ENCODE measurements at places on chromosomes 1 and 21.

GRCh38 chr1:233065685-233066084 lies 115.3 kb downstream of the NTPCR start:
- DNase-seq, result no peak

- no peak for DNase-seq
Measured at GRCh38 chr1:60162936-60163335, 89.4 kb upstream of the C1orf87 start.

DNA sequence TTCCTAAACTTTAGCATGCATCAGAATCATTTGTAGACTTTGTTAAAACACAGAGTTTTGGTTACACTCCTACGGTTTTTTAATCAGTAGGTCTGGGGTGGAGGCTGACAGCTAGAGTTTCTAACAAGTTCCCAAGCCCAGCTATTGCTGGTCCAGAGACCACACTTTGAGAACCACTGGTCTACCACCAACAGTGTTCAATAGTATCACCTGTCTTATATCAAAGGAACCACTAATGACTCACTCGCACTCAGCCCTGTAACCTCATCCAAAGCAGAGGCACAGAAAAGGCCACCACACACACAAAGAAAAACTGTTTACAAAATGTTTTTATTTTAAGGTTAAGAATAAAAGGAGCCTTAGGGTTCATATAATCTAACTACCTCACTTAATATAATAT lies 68.7 kb downstream of the HIVEP3 start:
- DNase-seq, result no peak

- no peak for DNase-seq
Measured at GRCh38 chr1:66757722-66758240, 5.5 kb downstream of the DYNLT5 start.

DNA sequence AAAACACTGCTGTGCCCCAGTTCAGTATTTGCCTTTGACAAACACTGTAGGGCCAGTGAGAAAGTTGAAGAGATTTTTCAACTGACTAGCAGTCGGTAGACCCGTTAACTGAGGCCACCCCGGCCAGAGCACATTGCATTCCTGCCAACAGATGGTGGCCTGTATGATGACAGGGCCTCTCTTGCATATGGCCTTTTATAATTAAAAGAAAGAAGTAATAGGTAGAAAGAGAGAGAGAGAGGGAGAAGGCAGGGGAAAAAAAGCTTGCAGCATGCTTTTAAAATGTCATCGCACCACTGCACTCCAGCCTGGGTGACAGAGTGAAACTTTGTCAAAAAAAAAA lies 4.7 kb upstream of the C1orf174 start:
- no peak for DNase-seq

GRCh38 chr1:32868085-32868484 lies 2.6 kb downstream of the FNDC5 start:
- no peak for DNase-seq

GRCh38 chr1:92832537-92833114 lies 786 bp downstream of the RPL5 start:
- DNase-seq, result no peak

- DNase-seq, result no peak
Measured at GRCh38 chr1:200659269-200659668, 10.4 kb downstream of the DDX59 start.

DNA sequence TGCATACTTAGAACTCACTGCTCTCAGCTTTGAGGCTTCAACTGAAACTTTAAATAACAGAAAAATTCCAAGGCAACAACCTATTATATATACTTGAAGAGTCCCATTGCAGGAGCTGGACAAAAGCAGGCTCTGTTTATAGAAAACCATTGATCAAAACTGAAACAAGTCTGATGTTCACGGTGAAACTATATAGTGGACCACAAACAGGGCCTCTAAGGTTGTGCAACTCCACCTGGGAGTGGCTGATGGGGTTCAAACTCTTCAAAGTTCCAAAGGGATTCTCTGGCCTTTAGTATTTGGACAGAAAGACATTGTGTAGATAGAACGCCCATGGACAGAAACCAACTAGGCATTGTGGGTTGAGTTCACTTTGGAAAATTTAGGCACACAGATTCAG lies 140.3 kb downstream of the ZC3H11B start:
- DNase-seq, result no peak

DNA sequence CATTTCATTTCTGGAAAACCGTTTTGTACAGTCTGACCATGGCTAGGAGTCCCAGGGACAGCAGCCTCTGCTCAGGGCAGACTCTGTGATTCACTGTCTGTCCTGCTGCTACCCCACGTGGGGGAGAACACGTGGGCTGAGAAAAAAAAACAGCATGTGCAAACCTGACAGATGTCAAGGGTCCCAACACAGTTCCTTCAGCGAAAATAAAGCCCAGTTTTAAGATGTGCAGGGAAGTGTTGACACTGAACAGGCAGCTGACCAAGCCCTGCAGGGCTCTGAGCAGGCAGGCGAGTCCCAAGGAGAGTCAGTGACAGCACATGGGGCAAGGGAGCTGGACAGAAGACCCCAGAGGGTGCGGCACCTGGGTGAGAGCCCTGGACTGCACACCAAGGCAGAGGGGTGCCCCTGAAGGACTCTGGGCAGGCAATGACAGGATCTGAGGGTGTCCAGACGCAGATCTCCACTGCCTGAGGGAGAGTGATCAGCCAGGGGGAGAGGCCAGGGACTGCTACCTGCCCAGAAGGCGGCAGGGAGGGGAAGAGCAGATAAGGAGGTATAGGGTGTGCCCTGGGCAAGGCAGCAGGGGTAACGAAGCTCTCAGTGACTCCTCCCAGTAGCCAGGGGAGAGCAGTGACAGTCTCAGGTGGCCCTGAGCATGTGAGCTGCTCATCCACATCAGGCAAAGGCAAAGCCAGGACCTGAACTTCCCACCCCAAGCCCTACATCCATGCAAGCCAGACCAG lies 5.1 kb upstream of the SPATC1L start:
- no peak for DNase-seq

GRCh38 chr1:205593532-205593931 lies 38.3 kb downstream of the ELK4 start:
- DNase-seq, result no peak

DNA sequence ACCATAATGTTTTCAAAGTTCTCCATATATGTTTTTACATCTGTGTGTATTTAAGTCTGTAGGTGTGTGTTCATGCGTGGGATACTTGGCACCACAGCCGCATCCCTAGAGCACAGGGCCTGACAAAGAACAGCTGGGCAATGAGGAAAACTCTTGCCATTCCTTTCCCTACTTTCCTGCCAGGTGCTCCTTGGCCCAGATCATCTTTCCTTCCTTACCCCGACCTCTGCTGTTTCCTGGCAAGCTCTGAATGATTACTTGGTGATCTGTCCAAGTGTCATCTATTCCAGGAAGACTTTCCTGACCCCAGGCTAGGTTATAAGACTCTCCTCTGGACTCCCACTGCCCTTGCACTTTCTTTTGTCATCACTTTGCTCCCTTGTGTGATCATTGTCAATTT lies 123.6 kb downstream of the ELAVL4 start:
- no peak for DNase-seq

DNA sequence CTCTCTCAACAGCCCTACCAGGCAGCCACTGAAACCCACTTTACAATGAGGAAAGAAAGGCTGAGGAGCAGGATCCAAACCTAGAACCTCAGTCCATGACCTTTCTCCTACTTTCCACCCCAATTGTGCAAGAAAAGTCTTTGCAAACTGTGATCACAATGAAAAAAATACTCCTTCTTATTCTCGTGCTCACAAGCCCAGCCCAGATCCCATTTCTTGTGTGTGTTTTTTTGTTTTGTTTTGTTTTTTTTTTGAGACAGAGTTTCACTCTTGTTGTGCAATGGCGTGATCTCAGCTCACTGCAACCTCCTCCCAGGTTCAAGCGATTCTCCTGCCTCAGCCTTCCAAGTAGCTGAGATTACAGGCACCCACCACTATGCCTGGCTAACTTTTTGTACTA lies 97.7 kb downstream of the CRYAA start:
- no peak for DNase-seq

DNA sequence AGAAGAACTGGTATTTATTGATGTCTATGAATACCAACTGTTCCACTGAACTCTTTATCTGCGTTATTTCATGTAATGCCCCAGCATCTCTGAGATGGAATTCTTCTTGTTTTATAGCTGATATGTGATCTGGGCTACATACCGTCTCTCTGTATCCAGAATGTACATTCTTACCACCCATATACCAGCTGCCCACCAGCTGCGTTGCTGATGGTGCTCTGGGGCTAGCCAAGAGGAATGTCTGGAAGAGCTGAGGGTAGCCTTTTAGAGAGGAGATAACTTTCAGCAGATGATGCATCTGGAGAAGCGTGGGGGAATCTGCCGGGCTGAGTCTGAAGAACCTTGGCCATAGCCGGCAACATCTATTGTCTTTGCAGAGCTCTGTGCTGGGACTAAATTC lies 137.5 kb downstream of the RYR2 start:
- DNase-seq, result no peak

DNA sequence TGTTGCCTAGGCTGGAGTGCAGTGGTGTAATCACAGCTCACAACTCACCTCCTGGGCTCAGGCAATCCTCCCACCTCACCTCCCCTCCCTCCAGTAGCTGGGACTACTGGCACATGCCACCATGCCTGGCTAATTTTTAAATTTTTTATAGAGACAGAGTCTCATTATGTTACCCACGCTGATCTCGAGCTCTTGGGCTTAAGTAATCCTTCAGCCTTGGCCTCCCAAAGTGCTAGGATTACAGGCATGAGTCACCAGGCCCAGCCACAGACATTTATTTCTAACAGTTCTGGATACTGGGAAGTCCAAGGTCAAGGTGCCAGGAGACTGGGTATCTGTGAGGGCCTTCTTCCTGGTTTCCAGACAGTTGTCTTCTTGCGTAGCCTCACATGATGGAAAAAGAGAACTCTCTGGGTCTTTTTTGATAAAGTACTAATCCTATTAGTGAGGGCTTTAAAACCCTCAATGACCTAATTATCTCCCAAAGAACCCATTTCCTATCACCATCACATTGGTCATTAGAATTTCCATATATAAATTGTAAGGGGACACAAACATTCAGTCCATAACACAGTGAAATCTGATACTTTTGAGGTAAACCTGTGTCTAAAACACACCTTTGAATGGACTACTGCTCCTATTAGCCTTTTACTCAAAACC lies 67.9 kb downstream of the PHACTR4 start:
- no peak for DNase-seq

GRCh38 chr1:63643926-63644325 lies 50.7 kb downstream of the PGM1 start:
- no peak for DNase-seq

DNA sequence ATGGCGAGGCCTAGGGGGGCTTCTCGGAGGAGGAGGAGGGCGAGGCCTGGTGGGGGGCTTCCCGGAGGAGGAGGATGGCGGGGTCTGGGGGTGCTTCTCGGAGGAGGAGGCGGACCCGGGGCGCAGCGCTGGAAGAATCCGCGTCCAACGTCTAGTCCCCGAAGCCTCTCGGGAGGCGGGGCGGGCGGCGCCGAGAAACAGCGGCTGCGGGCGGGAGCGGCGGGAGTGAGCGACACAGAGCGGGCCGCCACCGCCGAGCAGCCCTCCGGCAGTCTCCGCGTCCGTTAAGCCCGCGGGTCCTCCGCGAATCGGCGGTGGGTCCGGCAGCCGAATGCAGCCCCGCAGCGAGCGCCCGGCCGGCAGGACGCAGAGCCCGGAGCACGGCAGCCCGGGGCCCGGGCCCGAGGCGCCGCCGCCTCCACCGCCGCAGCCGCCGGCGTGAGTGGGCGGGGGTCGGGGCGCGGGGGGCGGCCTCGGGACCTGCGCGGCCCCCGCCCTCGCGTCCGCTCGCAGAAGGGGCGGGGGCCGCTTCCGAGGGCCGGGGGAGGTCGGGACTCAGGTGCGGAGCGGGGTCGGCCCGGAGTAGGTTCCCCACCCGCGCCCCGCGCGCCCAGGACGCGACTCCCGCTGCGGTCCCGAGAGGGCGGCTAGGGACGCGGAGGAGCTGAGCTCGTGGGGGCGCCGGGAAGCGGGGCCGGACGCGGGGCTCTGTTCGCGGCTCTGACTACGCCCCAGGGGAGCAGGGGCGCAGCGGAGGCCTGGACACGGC lies at the start of gene KLHL17:
Gene KLHL17 (plus strand): TSS at position 222 of the 769 bp plus-strand sequence. CDS start 110 bp downstream, at position 332.
- DNase-seq, result no peak

GRCh38 chr1:7227654-7228053 lies 442.4 kb downstream of the CAMTA1 start:
- DNase-seq, result no peak

DNA sequence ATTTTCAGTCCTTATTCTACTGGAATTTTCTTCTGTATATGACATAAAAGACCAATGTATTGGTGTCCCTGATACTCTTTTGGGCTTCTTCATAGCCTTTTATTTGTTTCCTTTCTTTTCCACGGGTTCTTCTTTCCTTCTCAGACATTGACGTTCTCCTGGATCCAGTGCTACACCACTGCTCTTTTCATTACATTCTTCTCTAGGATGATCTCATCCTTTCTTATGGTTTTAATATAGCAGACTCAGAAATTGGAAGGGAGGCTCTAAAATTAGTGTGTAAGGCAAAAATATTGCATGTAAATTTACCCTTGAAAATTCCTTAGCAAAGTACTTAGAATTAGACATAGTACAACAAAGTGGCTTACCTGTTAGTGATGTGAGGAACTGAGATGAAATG lies 65.3 kb downstream of the SELENOF start:
- no peak for DNase-seq

- no peak for DNase-seq
Measured at GRCh38 chr1:151537112-151537511, 3.0 kb upstream of the TUFT1 start.

DNA sequence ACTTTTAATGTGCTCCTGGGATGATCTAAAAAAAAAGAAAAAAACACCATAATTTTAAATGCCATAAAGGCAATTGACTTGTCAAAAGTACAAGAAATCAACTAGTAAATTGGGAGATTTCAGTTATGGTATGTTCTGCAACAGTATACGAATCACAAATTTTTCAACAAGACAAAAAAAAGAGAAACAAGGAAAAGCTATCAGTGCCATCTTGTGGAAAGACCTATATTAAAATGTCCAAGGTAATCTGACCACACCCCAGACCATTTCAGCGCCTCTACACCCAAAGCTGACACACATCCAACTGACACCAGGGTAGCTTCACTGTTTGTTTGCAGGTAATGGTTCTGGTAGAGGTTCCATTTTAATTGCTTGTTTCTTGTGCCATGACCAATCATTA lies 5.0 kb upstream of the DUSP23 start:
- no peak for DNase-seq

- DNase-seq, result no peak
Measured at GRCh38 chr1:7648761-7649384, 122.2 kb upstream of the VAMP3 start.

DNA sequence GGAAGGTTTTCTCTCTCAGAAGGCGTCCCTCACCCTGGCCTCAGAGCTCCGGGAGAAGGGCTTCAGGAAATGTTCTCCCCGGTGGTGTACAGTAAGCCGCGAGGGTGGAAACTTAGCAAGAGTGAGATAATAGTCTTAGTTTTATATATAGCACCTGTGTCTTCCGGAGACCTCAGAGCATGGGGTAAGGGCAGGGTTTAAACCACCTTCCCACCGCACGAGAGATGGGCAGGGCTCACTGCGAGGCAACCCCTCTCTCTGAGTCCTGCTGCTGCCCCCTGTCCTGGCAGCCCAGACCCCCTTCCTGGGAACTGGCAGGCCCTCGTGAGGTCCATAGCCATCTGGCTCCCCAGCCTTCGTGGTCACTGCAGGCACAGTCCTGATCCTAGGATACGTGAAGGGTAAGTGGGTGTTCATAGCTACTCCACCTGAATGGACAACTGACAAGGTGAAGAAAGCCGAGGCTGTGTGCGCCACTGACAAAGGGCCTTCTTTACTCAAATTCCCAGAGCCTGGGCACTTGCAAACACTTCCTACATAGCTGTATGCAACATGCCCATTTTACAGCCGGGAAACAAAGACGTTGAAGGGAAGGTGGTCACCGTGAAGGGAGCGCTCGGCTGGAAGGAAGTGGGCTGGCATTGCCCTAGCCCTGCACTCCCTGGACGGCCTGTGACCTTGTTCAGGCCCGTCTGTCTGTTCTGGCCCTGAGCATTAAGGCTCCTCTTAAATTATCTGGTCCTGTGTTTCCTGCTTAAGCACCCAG lies 26.9 kb downstream of the ITPKB start:
- DNase-seq, result no peak

Data from substantia nigra (tissue), 51 donors.